ENCODE measurements at places on chromosomes 2 and 18.

- DNase-seq: no peak
Measured at GRCh38 chr18:59038295-59039039, 101.2 kb upstream of the SEC11C start.

- DNase-seq: no peak
Measured at GRCh38 chr18:31657823-31658669, 26.3 kb downstream of the B4GALT6 start.

DNA sequence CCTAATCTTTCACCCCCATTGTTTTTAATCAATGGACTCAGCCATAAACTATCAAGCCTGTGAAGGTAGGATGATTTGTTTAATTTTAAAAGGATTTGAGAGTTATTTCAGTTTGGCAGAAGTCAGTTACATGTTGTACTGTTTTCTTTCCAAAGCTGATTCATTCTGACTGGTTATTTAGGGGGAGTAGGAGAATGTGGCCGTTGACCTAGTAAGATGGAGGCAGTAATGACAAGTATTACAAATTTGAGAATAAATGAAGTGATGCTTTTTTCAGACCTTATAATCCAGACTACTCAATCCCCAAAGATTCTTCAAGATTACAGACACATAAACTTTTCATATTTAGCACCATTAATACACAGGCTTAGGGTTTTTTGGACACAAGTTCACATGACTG, 4.3 kb downstream of the EPHA4 start:
- DNase-seq: no peak

DNA sequence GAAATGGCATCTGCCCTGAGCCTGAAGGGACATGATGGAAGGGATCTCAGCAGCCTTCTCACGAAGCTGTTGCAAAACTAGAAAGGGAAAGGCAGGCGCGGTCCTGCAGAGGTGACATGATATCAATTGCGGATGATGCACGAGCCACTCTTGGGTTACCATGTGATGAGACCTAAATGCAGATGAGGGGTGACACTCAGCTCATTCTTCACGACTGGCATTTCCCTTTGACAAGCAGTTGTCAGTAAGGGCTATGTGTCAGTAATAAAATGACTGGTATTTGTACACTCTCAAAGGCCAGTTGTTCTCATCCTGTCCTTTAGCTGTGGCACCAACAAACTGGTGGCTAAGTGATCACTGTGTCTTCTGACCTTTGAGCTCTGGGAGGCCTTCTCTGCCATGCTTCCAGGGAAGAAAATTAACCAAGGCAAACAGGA, 273.6 kb downstream of the ETAA1 start:
- no peak for DNase-seq

- no peak for DNase-seq
Measured at GRCh38 chr2:3940661-3941060, 237.3 kb downstream of the DCDC2C start.

DNA sequence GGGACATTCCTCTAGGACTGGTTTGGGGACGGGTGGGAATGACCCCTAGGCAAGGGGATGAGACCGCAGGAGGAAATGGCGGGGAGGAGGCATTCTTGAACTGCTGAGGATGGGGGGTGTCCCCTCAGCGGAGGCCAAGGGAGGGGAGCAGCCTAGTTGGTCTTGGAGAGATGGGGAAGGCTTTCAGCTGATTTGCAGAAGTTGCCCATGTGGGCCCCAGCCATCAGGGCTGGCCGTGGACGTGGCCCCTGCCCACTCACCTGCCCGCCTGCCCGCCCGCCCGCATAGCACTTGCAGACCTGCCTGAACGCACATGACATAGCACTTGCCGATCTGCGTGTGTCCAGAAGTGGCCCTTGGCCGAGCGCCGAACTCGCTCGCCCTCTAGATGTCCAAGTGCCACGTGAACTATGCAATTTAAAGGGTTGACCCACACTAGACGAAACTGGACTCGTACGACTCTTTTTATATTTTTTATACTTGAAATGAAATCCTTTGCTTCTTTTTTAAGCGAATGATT, 4.9 kb downstream of the INHBB start:
- no peak for DNase-seq

DNA sequence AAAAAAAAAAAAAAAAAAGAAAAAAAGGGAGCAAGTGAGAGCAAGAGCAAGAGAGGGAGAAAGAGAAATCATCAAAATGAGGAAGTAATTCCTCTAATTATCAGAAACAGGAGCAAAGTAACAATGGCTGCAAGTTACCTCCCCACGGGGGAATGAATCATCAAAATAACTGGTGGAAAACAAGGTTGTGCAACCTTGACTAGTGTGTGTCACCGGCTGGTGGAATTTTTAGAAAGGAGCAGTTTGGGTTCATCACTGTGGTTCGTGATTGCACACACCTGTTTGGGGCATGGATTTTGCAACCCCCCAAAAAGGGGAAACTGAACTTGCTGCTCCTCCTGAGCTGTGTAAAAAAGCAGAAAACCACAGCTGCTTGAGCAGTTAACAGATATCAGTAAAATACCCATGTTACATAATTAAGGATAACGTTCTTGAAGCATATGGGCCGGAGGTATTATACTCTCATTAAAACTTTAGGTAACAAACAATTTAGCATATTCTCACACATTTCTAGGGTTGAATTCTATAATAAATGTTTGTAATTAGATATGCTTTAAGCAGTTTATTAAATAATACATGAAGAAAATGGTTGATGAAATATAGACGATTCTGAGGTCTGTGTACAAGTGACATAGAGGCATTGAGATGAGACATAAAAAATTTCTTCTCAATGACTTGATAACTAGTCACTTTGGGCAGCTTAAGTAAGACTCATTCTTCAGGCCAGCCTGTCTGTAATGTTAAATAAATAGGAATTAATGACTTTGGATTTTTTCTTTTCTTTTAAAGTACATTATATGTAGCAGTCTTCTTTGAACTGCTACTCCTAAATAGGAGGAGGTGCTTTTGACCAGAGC, 184.2 kb upstream of the ZEB2 start:
- peak; percentile 82 for DNase-seq

DNA sequence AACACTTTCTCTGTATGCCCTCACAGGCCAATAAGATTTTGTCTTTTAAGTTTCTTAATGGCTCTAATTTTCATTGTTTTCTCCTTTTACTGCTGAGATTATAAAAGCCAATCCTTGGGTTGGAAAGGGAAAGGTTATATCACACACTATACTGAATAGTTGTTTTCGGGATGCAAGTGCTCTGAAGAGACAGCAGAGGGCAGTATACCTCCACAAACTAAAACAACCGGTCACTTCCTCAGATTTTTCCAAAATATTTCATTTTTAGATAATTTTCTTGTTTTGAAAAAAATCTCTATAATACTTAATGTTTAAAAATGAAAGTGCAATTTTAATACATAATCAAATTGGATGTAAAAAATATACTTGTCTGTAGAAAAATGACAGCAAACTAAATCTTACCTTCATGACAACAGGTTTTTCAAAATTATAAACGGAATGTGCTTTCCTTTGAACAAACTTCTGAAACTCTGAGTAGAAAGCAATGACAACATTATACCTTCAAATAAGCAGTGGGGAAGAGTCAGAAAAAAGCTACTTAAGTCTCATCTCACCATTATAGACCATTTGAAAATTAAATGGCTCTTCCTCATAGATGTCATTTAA, 82.7 kb downstream of the ORC4 start:
- DNase-seq: peak; percentile 39

DNA sequence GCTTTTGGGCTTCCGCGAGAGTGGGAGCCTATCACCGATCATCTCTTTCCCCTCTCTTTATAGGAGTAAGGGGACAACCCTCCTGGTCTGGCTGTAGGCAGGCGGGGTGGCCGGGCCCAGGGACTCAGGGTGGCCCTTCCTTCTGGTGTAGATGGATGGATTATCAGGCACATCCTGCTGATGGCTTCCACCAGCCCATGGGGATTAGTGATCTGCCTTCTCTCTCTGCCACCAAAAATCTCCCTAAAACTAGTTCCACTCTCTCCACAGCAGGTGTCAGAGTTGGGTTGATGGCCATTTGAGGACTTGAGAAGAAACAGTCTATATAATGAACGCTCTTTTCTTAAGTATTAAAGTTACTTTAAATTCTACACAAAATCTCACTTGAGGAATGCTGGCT, 37.4 kb downstream of the NCK2 start:
- DNase-seq: no peak

- DNase-seq: no peak
Measured at GRCh38 chr2:225011585-225011984, 30.7 kb downstream of the DOCK10 start.

- peak; percentile 28 for DNase-seq
Measured at GRCh38 chr2:134934641-134935040, 16.0 kb downstream of the CCNT2 start.

- DNase-seq: no peak
Measured at GRCh38 chr2:155151945-155152344, 453.4 kb downstream of the KCNJ3 start.

DNA sequence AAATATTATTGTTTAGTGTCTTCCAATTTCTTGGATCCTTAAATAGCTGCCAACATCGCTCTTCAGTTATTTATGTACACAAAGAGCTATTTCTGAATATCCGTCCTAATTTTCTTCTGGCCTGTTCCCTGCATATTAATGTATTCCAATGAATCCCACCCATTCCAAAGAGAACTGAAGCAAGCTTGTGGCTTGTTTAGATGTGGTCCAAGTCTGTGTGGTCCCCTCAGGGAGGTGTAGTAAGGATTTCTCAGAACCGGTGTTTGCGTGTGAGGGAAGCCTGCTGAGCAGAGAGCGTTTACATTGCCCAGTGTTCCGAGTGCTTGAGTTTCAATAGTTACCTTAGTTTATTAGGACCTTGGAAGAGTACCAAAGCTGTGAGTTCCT, 25.1 kb upstream of the IL1R1 start:
- DNase-seq: no peak

DNA sequence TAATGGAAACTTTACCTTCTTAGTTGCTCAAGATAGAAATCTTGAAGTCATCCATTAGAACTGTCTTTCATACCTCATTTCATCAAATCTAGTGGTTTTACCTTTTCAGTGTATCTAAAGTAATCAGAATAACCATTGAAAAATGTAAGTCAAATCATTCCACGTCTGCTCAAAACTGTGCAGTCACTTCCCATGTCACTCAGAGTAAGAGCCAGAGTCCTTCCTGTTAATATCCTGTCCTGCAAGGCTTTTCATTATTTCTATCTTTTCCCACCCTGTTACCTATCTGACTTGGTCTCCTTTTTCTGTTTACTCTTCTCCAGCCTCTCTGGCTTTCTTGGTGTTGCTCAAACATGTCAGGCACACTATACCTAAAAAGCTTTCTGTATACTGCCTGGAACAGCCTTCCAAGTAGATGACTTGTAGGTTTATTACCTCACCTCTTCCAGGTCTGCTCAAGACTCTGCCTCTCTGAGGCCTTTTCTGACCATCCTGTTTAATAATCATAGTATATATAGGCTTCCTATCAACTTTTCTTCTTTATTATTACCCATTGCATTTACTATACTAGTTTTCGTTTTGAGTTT, 3.4 kb downstream of the C2orf69 start:
- no peak for DNase-seq

DNA sequence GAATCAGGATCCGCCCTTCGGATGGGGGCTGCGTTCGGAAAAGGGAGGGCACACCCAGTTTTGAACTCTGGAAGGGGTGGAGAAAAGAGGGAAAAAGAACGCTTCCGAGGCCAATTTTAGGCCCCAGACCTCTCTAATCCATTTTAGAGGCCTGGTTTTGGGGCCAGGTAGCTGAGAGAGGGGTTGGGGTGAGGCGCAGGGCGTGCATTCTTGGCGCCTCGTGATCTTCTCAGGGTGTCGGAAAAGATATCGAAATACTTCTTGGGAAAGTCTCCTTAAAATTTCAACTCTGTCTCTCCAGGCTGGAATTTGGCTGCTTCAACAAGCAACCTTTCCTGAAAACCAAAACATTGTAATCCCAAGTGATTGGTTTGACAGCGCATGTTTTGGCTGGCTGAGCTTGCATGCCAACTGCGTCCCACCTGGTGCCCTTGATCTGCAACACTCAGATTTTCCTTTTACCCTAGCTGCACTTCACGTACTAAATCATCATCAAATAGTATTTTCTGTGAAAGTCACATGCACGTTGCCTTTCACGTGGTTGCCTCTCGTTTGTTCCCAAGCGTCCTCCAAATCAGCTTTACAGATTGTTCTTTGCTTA, 864 bp upstream of the XPO1 start:
- DNase-seq: peak; percentile 42

GRCh38 chr2:157967856-157968255, 91.7 kb upstream of the ACVR1 start:
- DNase-seq: no peak

- no peak for DNase-seq
Measured at GRCh38 chr2:210000464-210001324, 1.7 kb upstream of the RPE start.

GRCh38 chr18:4060427-4061281, 394.5 kb downstream of the DLGAP1 start:
- DNase-seq: no peak

DNA sequence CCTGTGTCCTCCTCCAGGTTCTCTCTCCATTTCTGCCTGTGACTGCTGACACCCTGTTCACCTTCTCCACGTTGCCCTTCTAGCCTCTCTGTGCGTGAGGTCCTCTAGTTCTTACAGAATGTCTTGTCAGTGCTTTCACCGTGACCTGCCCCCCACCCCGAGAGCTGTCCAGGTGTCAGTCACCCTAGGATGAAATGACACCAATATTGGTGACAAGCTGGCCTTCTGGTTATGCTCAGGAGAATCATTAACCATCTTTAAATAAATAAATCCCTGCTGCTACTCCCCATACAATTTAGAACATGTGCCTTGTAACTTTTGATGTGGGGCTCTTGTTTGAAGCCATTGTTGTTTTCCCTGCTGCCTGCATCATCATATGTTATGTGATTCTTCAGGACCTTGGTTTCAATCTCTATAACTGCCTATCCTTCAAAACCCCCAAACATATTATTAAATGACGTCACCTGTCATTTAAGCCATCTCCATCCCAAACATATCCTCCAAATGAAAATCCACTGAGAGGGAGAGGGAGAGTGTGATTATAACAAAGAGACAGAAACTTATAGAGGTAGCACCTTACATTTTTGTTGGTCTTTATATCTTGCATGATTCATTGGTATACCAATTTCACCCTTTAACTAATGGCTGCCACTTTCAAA, 496.3 kb downstream of the PARD3B start:
- no peak for DNase-seq

- peak; percentile 54 for DNase-seq
Measured at GRCh38 chr2:14756122-14756541, 123.6 kb downstream of the LRATD1 start.

DNA sequence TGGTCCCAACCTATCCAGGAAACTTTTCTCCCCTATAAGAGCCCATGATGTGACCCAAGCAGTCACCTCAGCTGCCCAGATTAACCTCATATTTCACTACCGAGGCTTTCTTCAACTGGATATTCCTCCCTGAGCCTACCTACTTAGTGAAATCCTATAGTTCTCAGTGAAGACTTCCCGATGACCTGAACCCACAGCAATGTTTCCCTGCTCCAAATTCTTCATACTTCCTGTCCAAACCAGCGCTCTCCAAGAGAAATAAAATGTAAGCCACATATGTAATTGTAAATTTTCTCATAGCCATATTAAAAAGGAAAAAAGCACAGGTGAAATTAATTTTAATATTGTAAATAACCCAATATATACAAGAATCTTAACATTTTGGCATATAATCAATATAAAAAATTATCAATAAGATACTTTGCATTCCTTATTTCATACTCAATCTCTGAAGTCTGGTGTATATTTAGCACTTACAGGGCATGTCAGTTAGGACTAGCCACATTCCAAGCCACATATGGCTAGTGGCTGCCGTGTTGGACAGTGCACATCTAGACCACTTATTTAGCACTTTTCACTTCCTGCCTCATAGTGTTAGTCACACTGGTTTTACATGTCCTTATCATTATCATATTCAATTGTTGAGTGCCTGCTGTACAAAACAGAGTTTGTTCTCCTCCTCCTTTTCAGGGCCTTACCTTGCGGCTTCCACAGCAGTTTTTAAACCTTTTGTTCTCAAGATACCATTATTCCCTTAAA, 1.9 kb upstream of the STAT4 start:
- peak; percentile 52 for DNase-seq

Measured in kidney tubule cell (primary cell).